LHCN-M2 (cell line): ENCODE measurements at places on chromosomes 7 and 10. TPM values are rescaled to one million over a fixed set of nuclear protein-coding genes. Genes with fewer than 3 reads are reported as not detected.

- peak; percentile 80 for DNase-seq
Measured at GRCh38 chr7:27709137-27710075, 30.6 kb upstream of the TAX1BP1 start.

The DKK1 gene
- 80.0 and 108 TPM in 2 replicates for total RNA-seq

DNA sequence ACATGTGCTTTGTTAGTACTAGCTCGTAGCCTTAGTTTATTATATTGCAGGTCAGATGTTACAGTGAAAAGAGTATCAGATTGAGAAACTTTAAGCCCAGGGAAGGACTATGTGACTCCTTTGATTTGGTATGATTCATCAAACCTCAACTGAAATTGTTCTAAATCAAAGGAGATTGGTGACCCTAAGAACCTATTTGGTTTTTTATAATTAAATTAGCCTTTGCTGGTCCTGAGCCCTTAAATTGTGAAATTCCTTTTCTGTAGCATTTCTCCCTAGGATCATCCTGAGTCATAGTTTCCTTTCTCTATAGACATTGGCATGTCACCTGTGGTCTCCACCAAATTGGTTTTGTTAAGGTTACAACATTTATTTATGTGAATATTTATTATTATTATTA is 89.7 kb downstream of the POLR1F start:
- DNase-seq, result peak; percentile 93

- DNase-seq, result no peak
Measured at GRCh38 chr7:148919859-148920258, 35.8 kb upstream of the EZH2 start.

GRCh38 chr7:79923953-79924352 is 210.7 kb upstream of the GNAI1 start:
- peak; percentile 16 for DNase-seq

The PDK4 gene
- total RNA-seq, result 0.45 and 0.46 TPM in 2 replicates

The CEP55 gene
- 99.7 and 102 TPM in 2 replicates for total RNA-seq

DNA sequence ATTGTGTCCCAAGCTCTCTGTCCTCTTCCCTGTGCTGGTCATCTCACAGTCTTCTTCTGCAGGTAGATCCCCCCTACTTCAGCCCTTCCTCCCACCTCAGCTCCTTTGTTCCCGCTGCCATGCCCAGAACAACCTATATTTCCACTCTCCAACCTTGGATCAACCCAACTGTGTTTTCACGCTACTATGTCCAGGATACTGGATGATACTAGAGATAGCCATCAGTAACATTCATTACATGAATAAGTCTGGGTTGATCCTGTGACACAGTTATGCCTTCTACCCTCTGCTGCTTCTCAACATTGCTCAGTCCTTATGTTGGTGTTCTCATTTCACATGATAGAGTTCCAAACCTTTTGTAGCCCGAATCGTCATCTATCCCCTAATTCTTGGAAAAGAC is 286.4 kb downstream of the ZEB1 start:
- no peak for DNase-seq

GRCh38 chr7:121531175-121532070 is 135.3 kb upstream of the FAM3C start:
- DNase-seq, result peak; percentile 64

- DNase-seq, result no peak
Measured at GRCh38 chr10:1661859-1662437, 75.4 kb downstream of the ADARB2 start.

The ADRA2A gene
- 0.13 and 0.34 TPM in 2 replicates for total RNA-seq

GRCh38 chr10:24209432-24209771 is 464 bp downstream of the KIAA1217 start:
- DNase-seq, result peak; percentile 19

DNA sequence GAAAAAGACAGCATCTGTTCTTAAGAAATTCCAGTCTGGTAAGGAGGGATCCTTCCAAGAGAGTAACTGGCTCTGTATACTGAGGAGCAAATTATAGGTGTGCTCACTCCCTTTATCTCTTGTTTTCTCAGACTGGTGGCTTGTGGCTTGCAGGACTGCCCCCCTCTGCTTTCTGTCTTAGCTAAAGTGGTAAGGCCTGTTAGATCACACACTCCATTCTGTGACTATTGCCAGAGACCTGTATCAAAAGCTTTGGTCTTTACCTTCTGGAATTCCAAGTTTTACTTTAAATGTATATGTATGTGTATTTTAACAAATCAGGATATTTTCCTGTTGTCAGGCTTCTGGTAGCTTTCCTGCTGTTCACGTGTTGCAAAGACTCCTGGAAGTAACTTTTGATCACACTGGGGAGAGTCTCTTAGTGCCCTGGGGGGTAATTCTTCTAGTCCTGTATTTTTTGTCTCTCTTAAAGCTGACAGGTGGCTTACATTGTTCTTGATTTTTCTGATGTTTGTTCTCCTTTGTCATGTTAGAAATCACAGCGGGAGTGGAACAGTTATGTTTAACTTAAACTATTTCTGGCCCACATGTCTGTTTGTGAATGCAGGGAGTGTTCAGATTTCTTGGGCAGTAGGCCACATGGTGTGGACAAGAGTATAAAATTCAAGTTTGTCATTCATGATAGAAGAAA is 99.0 kb downstream of the PLPP4 start:
- no peak for DNase-seq

DNA sequence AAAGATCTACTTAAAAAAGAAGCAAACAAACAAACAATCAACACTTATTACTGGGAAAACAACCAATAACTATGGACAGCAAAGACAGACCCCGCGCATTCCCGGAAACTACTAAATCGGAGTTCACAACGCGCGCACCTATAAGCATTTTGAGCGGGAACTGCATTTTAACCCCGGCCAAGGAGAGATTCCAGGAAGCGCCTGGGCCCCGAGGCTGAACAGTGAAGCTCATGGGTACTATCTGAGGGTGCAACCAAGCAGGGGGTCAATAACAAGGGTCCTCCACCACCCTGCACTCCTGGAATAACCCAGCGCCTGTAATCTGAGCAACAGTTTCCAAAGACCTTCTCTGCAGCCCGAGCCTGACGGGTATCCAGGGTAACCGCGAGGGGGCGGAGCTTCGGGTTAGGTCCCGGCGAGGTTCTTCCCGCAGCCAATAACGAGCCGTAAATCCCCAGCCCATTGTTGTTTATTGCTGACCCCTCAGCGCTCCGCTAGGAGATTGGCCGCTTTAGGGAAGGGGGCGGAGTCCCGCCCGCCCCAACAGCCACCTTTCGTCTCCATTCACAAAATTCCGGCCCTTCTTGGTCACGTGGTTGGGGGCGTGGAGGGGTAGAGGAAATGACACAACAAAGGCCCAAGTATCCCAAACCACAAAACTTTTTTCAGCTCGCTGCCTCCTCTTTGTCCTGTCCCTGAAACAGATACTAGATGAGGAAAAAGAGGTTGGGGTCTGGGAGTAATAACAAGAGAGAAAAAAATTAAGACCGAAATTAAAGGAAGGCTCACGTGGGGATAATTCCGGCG is 1.7 kb upstream of the ETV1 start:
- DNase-seq, result peak; percentile 100

The MET gene
- total RNA-seq, result 133 and 149 TPM in 2 replicates

DNA sequence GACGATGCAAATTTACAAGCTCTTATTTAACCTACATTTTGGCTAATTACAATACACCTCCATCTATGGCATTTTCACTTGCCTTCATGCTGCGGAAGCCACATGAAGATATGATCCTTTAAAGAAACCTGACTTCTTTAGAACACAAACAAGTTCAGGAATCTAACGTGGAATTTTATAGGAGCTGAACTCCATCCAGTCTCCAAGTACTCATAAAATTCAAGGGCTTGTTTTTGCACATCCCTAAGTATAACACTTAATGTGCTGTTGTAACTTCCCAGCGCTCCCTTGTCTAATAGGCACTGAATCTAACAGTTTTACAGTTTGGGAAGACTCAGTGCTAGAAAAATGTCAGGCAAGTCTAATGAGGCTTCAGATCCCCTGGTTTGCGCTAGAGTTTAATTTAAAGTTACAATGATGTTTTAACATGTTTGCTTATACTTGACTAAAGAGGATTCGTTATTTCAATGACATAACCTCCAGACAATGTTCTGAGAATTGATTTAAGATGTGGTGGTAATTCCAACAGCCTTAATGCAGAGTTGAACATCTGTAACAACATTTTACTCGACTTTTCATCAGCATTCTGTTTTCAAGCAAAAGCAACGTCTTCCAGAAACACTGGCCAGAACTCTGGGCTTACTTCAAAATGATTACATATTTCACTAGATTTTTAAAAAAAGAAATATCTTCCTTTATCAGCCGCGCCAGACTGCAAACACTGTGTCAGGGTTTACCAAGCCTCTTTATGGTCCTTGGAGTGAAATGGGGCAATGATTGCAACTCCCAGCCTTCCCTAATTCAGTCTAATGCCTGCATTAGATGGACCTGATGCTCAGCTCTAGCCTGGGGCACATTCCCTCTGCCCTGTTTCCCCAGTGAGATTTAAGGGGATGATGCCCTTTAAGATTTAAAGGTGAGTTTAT is 664.3 kb downstream of the KCNMA1 start:
- no peak for DNase-seq

The RASSF4 gene
- 16.9 and 29.5 TPM in 2 replicates for total RNA-seq

The C10orf105 gene
- total RNA-seq, result not detected in 2 replicates

DNA sequence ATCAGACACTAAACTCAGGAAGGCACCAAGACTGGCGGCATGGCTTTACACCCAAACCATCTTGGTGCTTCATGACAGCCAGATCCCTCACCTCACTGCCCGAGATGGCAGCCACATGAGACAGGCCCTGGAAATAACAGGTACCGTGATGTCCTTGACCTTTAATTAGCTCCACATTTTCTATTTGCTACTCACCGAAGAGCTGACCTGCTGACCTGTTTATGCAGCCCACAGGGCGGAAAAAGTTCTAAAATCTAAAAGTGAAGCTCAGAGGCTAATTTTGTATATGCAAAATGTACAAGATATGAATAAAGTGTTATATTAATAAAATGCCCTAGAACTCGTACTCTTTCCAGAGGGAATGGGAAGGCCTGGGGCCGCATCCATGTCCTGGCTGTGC is 51.6 kb upstream of the RASGEF1A start:
- no peak for DNase-seq

The CRHR2 gene
- not detected in 2 replicates for total RNA-seq

The CLRN3 gene
- not detected in 2 replicates for total RNA-seq

The MINDY4 gene
- total RNA-seq, result 3.7 and 5.1 TPM in 2 replicates

The TFR2 gene
- total RNA-seq, result 1.3 TPM in 2 replicates

The MOGAT3 gene
- total RNA-seq, result not detected in 2 replicates

DNA sequence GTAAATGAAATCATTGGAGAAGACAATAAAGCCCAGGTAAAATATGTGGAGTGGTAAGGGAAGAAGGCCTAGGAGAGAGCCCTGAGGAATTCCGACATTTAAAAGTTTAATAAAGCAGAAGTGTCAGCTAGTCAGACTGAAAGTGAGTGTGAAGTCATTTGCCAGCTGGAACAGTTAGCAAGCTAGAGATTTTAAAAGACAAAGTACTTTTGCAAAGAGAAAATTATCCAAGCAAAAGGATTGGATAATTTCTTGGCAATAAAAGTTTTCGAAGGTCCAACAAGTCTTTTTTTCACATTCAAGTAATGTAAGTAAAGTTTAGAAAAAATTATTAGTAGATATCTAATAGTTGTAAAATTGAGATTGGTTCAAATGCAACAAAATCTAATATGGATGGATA is 27.1 kb upstream of the SEMA3C start:
- DNase-seq, result no peak

The METTL27 gene
- 3.2 and 5.7 TPM in 2 replicates for total RNA-seq

- peak; percentile 49 for DNase-seq
Measured at GRCh38 chr7:15998617-15999016, 312.1 kb upstream of the MEOX2 start.

- DNase-seq, result no peak
Measured at GRCh38 chr7:128921866-128922440, 11.4 kb upstream of the KCP start.

DNA sequence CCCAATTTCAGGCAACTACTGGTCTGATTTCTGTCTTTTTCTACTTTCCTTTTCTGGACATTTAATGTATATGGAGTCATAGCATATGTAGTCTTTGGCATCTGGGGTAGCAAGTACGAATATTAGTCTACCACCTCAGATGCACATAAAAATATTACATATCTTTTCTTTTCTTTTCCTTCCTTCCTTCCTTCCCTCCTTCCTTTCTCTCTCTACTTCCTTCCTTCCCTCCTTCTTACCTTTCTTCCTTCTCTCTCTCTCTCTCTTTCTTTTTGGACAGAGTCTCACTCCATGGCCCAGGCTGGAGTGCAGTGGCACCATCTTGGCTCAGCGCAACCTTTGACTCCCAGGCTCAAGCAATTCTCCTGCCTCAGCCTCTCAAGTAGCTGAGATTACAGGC is 4.0 kb upstream of the OPTN start:
- DNase-seq, result no peak

The NRCAM gene
- total RNA-seq, result 6.0 and 8.9 TPM in 2 replicates

- no peak for DNase-seq
Measured at GRCh38 chr10:70536196-70536861, 57.8 kb downstream of the PALD1 start.

- peak; percentile 96 for DNase-seq
Measured at GRCh38 chr7:45881759-45882464, 6.4 kb upstream of the IGFBP1 start.

DNA sequence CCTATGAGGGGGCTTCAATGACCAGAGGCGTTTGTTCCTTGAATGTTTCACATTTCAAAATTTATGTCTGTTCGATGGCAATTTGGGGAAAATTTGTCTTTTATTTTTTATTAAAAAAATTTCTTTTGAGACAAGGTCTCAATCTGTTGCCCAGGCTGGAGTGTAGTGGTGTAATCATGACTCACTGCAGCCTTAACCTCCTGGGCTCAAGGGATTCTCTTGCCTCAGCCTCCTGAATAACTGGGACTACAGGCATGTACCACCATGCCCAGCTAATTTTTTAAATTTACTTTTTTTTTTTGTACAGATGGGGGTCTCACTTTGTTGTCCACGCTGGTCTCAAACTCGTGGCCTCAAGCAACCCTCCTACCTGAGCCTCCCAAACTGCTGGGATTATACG is 39.7 kb downstream of the OTUD1 start:
- peak; percentile 7 for DNase-seq

The ERVW-1 gene
- total RNA-seq, result not detected in 2 replicates

DNA sequence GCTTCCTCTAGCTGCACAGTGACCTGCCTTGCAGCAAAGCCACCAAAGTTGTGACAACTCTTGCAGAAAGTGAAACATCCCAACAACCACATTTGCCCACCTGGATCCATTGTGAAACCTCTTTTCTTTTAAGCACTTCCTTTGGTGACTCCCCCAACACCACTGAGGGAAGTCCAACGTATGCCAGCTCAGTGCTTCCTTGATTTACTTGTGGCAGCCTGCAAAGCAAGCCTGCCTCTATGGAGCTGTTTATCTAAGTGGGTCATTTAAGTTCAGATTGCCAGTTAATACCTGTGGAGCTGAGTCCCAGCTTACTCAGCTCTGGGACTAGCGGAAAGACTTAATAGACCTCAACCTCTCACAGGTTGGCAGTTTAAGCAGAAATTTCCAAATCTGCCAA is 230.8 kb upstream of the GHITM start:
- DNase-seq, result no peak
